ENCODE measurements at places on chromosomes 4 and X.

GRCh38 chr4:177569434-177569833 lies 127.2 kb upstream of the AGA start:
- no peak for DNase-seq

DNA sequence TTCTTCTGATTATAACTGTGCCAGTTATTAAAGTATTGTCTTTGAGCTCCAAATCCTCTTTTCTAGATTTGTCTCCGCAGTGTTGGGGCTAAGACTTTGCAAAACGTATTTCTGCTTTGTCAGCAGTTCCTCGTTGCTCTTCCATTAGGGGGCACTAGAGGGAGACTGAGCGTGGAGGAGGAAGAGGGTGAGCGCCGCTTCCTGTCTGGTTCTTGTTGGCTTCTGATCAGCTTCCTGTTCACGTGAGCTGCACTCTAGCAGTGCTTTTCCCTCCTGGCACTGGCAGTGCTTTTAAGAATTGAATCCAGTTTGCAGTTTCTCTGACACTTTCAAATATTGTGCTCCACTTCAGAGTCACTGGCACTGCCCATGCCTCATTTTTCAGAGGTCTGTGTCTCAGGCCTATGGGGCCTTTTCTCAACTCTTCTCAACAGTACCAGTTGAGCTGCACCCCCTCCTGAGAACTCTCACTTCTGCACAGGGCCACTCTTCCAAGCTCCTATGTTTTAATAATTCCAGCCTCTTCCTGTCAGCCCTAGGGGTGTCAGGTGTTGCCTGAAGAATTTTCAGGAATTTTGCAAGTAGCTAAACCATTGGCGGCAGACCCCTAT lies 54.4 kb upstream of the LCORL start:
- peak; percentile 50 for DNase-seq

- DNase-seq: no peak
Measured at GRCh38 chr4:35697210-35697736, 547.0 kb downstream of the ARAP2 start.

GRCh38 chrX:26822448-26822847 lies 606.5 kb downstream of the MAGEB5 start:
- no peak for DNase-seq

- DNase-seq: no peak
Measured at GRCh38 chrX:34875204-34875603, 67.4 kb upstream of the FAM47B start.

DNA sequence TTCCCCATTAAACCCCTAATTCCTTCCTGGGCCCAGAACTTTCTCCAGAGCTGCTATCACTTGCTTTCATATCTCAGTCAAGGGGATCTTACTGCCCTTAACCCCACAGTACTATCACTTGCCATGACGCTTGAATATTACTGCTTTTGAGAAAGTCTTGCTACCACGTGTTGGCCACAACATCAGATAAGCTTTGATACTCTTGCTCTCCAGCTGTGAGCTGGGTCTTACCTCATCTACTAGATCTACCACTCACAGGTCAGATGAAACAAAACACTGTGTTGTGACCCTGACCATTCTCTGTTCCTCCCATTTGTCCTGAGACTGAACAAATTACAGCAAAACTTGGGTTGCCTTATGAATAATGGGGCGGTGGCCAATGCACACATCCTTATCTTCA lies 12.1 kb upstream of the TAPT1 start:
- no peak for DNase-seq

DNA sequence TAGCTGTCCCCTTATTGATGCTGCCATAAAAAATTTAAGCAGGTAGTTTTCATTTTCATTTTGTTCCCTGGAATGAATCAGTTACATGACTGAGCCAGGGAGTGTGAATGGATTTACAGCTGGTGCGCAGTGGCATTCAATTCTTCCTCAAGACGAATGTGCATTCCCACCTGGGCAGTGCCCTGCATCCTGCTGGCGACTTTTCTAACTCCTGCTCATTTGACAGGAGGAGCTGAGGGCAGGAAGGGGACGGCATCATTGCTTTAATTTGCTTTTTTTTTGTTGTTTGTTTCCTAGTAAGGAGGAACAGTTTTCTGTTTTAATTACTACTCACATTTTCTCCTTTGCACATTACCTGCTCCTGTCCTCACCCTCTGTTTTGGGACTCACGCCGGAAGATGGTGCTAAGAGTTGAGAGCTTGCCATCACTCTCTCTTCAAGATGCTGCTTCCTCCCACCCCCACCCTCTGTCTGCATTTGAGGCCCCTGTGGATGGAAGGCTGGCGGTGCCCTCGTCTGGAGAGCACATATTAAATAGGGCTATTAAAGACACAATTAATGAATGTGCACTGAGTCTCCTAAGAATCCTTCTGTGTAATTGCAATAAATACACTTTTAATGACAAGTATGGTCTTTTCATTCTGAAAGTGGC lies 35.8 kb downstream of the PSAPL1 start:
- DNase-seq: no peak

DNA sequence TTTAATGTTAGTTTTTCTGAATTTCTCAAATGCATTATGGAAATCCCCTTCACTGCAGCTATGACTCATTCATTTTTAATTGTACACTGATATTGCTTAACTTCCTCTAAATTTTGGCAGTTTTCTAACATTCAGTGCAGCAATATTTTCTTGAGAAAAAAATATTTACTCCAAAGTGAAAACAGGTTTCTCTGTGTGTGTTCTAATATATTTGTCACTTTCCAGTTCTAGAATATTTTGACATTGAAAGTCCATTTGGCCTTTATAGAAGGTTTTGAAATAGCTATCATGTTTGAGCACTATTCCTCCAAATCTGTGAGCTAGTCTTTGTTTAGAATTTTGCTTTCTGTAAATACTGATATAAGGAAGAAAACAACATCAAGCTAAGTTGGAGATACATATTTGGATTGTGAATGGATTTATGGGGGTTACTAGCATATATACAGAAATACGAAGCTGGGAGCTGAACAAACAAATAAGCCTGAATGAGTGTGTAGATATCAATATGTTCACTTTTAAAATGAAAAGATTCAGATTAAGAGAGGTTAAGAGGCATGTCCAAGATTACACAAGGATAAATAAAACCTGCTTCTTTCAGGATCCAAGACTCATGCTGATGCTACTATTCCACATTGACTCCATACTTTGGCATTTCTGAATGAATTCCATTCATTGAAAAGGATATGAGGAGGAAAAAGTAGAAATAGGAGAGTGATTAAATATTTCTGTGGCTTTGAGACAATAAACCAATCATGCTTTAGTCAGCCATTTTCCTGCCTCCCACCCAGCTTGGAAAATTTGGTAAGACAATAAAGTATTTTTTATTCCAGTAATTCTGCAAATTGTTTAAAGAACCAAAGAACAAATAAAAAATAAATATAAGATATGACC lies 57.3 kb upstream of the SLIT2 start:
- no peak for DNase-seq

- no peak for DNase-seq
Measured at GRCh38 chr4:110849461-110849860, 226.6 kb upstream of the PITX2 start.

DNA sequence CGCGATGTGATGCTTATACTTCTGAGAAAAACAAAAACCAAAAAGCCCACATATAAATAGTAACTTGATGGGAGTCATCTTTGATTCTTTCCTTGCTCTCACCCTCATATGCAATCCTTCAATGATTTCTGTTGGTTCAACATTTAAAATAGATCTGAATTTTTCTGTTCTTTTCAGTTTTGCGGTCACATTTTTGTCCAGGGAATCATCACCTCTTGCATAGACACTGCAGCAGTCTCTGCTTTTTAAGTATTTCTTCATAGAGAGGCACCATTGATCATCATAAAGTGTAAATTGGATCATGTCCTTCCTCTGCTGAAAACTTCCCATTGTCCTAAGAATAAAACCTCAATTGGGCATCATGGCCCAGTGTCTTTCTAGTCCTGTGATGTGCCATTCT lies 81.1 kb upstream of the SLC4A4 start:
- no peak for DNase-seq

- no peak for DNase-seq
Measured at GRCh38 chrX:34557733-34558132, 99.4 kb downstream of the TMEM47 start.

DNA sequence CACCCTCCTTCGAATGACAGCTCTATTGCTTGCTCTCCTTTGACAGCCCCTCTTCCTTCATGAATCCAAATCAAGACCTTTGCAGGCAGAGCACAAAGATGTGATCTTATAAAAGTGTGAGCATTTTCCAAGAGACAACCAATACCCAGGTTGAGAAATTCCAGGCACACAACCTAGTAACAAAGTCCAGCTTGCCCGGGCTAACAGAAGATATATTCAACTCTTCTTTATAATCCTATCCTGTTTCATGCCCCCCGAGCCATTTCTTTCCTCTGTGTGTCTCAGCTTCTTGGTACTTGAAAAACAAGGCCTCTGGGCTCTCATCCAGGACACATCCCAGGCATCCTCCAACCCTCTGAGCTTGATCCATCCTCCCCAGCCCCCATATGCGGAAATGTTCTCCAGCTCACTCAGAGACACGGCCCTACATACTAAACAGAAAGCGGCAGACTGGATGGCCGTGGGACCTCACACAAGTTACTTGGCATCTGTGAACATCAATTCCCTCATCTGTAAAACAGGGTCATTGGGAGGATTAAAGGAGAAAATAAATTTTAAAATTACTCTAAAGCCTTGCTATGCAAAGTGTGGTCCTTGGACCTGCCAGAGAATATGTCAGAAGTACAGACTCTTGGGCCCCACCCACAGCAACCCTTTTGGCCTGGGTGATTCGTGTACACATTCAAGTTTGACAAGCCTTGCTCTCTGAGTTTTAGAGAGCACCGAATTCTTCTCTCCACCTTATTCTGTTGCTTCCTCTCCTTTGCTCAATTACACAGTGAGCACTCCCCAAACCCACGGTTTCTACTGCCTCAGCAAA lies 627.0 kb downstream of the BCOR start:
- no peak for DNase-seq

- no peak for DNase-seq
Measured at GRCh38 chr4:73172161-73172560, 86.4 kb downstream of the ANKRD17 start.

- no peak for DNase-seq
Measured at GRCh38 chr4:33882246-33882990, 2361.9 kb downstream of the ARAP2 start.

DNA sequence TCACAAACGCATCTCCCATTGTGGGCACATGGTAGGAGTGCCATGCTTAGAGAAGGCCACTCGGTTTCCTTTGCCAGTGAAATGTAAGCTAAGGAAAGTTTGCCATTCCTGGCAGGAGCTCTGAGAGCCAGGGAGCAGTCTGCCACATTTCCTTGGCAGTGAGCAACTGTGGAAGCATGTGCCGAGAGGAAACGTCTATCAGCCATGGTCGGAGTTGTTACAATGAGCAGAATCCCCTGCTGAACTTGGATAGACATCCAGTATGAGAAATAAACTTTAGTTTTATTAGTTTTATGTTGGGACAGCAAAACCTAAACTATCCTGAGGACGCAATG lies 51.1 kb downstream of the ENOPH1 start:
- no peak for DNase-seq

- DNase-seq: peak; percentile 31
Measured at GRCh38 chr4:87239821-87240220, 19.4 kb upstream of the KLHL8 start.

DNA sequence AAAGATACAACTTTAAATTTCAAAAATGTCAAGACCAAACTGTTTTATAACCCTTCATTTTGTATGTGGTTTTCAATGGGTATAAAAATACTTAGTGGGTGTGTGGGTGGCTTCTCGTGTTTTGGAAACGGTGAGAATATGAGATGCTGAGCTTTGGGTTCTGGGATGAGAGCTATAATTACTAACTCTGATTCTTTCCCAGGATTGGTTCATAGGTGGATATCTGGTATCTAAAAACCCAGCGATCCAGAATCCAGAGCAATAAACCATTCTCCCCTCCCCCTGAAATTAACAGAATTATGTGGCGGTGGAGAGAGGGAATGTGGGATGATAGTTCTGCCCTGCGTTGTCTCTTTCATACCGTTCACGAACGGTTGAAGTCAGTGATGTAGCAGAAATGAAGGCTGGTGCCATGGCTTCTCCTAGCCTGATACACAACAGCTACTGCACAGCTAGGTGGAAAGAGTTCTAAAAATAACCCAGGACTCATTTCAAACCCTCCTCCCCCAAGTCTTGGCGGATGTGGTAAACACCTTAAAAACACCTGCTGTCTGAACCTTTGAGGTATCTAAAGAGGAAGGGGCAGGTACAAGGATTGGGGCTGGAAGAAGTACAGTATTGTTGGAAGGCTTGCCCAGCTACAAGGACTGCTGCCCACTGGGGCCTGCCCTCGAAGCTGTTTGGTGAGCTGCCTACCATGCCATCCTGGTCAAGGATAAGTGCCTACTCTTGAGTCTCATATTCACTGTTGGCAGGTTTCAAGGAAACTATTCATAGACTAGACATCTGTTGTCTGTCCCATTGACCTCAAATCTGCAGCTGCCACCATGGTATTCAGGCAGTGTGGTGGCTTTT lies 44.5 kb downstream of the SEPTIN11 start:
- DNase-seq: no peak

DNA sequence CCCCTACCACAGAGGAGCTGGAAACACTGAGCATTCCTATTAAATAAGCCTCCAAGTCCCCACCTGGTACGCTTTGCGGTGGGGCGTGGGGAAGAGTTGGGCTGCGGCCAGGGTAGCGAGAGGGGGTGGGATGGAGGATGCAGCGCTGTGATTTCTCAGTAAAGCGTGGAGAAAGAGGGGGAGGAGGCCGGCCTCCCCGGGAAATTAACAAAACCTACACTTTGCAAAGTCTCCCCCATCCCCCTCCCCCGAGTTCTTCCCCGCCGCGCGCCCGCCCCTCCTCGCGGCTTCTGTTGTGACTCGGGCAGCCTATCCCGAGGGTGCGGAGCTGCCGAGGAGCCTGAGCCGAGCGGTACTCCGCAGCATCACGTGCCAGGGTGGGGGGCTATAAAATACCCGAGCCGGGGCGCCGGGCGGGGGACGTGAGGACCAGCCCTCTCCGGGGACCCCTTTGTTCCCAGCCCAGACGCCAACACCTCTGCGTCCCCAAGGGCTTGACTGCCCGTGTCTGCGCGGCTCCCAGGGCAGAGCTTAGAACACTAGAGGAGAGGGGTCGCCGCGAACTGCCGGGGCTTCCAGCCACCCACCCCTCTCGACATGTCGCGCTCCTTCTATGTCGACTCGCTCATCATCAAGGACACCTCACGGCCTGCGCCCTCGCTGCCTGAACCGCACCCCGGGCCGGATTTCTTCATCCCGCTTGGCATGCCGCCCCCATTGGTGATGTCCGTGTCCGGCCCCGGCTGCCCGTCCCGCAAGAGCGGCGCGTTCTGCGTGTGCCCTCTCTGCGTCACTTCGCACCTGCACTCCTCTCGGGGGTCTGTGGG lies at the start of gene GSX2:
TSS of gene GSX2 (plus strand) at position 416 of the 827 bp plus-strand sequence. CDS start at position 598, 182 bp downstream.
- no peak for DNase-seq
